A549 treated with AZD2906 at 1 μM for 4 hours (cell line): ENCODE measurements at places on chromosomes 16 and 17. TPM values are rescaled to one million over a fixed set of nuclear protein-coding genes. Genes with fewer than 3 reads are reported as not detected.

Gene MAPT
- total RNA-seq = 1.7 to 2.2 TPM (median 2.0 TPM) in 5 replicates

Gene C17orf78
- total RNA-seq = not detected in 5 replicates

Gene HOXB3
- total RNA-seq = 4.4 to 5.7 TPM (median 4.7 TPM) in 5 replicates

Gene TBC1D3C
- not detected in 5 replicates for total RNA-seq

Gene TBC1D26
- total RNA-seq = not detected in 5 replicates

Gene SLC52A1
- 0.38 to 0.99 TPM (median 0.79 TPM) in 5 replicates for total RNA-seq

Gene CLEC18A
- 0.08 to 0.18 TPM (median 0.13 TPM) in 4 of 5 replicates, not detected in the other for total RNA-seq

Gene NPIPB6
- 1.2 to 2.3 TPM (median 1.5 TPM) in 5 replicates for total RNA-seq

Gene QPRT
- 0.59 to 1.2 TPM (median 0.70 TPM) in 5 replicates for total RNA-seq

Gene PLCD3
- total RNA-seq = 126 to 190 TPM (median 170 TPM) in 5 replicates

Gene DNAAF1
- 0.21 to 0.48 TPM (median 0.34 TPM) in 5 replicates for total RNA-seq

Gene KRT33B
- 0.08 TPM in 1 of 5 replicates, not detected in the others for total RNA-seq

Gene EPOP
- total RNA-seq = 9.7 to 12.9 TPM (median 12.0 TPM) in 5 replicates

Gene CACNA1H
- 12.7 to 20.5 TPM (median 17.0 TPM) in 5 replicates for total RNA-seq

Gene MFAP4
- 0.09 to 0.27 TPM (median 0.10 TPM) in 5 replicates for total RNA-seq
